ENCODE measurements at places on chromosomes 12 and 14. TPM values are rescaled to one million over a fixed set of nuclear protein-coding genes. Genes with fewer than 3 reads are reported as not detected.

KITLG gene
- total RNA-seq, result not detected

KRT85 gene
- total RNA-seq, result not detected

SLC25A21 gene
- total RNA-seq, result not detected

PLA2G1B gene
- not detected for total RNA-seq

BCL2L2 gene
- total RNA-seq, result 2.9 TPM

GRCh38 chr12:47413806-47414205 is 292.0 kb downstream of the RPAP3 start:
- H3K4me1 ChIP-seq, result peaks cover 38% of the 10 kb centered on the region
- H3K36me3 ChIP-seq, result peaks cover 6% of the 10 kb centered on the region
- no peak for DNase-seq

- peaks cover 91% of the 10 kb centered on the region for H3K4me1 ChIP-seq
- DNase-seq, result no peak
- peak overlapping the region; percentile 74 for H3K27ac ChIP-seq
- H3K36me3 ChIP-seq, result peaks cover 70% of the 10 kb centered on the region
These were observed 10.1 kb downstream of the CHST11 start for GRCh38 chr12:104466709-104467345.

- DNase-seq, result no peak
- peaks cover 13% of the 10 kb centered on the region for H3K4me1 ChIP-seq
- no peak overlapping the region for H3K4me3 ChIP-seq
- H3K27me3 ChIP-seq, result peaks cover 4% of the 10 kb centered on the region
- H3K27ac ChIP-seq, result no peak overlapping the region
These were observed 117.3 kb upstream of the CAND1 start for GRCh38 chr12:67151886-67152285.

- no peaks in the 10 kb centered on the region for H3K36me3 ChIP-seq
- no peak for DNase-seq
- peaks cover 3% of the 10 kb centered on the region for H3K4me1 ChIP-seq
- H3K27ac ChIP-seq, result no peak overlapping the region
These were observed 28.0 kb downstream of the PTPRB start for GRCh38 chr12:70609203-70609602.

- no peaks in the 10 kb centered on the region for H3K27me3 ChIP-seq
- peaks cover 30% of the 10 kb centered on the region for H3K36me3 ChIP-seq
- no peak for DNase-seq
- H3K4me1 ChIP-seq, result peaks cover 18% of the 10 kb centered on the region
- peak overlapping the region; percentile 95 for H3K27ac ChIP-seq
These were observed 815 bp downstream of the COQ10A start for GRCh38 chr12:56267443-56268071.

- DNase-seq, result no peak
- H3K36me3 ChIP-seq, result no peaks in the 10 kb centered on the region
- peaks cover 2% of the 10 kb centered on the region for H3K27me3 ChIP-seq
- H3K27ac ChIP-seq, result no peak overlapping the region
- H3K4me1 ChIP-seq, result no peaks in the 10 kb centered on the region
- no peak overlapping the region for H3K4me3 ChIP-seq
These were observed 21.1 kb downstream of the TMEM233 start for GRCh38 chr12:119614705-119615104.

DNA sequence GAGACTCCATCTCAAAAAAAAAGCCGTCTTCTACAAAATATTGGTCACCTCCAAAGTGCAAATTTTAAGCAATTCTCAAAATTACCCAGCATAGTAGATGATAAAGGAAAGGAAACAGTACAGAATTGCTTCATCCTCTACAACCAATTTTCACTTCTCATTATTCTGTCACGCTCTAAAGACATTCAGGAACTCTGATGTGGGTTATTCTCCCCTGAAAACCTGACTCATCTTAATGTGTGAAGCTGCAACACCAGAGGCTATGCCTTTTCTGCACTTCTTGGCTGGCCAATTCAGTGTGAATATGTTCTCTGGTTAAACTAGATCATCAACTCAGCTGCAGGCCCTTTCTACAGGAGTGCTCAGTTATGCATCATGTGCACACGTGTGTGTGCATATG is 11.0 kb downstream of the PTGER2 start:
- DNase-seq, result peak; percentile 59
- H3K36me3 ChIP-seq, result peaks cover 94% of the 10 kb centered on the region
- peaks cover 95% of the 10 kb centered on the region for H3K4me1 ChIP-seq
- H3K4me3 ChIP-seq, result peak overlapping the region; percentile 46

GRCh38 chr12:67315661-67316060 is 46.5 kb downstream of the CAND1 start:
- H3K4me3 ChIP-seq, result no peak overlapping the region
- H3K27ac ChIP-seq, result no peak overlapping the region
- H3K36me3 ChIP-seq, result peaks cover 65% of the 10 kb centered on the region
- H3K4me1 ChIP-seq, result no peaks in the 10 kb centered on the region
- H3K27me3 ChIP-seq, result no peaks in the 10 kb centered on the region

GRCh38 chr12:123971770-123972456 is 718 bp downstream of the CCDC92 start:
- H3K4me1 ChIP-seq, result peaks cover 23% of the 10 kb centered on the region
- H3K27ac ChIP-seq, result peak overlapping the region; percentile 84
- H3K27me3 ChIP-seq, result no peaks in the 10 kb centered on the region
- H3K36me3 ChIP-seq, result peaks cover 17% of the 10 kb centered on the region
- peak; percentile 53 for DNase-seq

- no peak for DNase-seq
- no peaks in the 10 kb centered on the region for H3K27me3 ChIP-seq
- H3K36me3 ChIP-seq, result peaks cover 27% of the 10 kb centered on the region
These were observed 33.3 kb downstream of the DIO3 start for GRCh38 chr14:101594511-101595148.

GRCh38 chr12:28536088-28536487 is 345.8 kb downstream of the CCDC91 start:
- no peak for DNase-seq
- H3K27me3 ChIP-seq, result no peaks in the 10 kb centered on the region
- no peak overlapping the region for H3K4me3 ChIP-seq
- H3K36me3 ChIP-seq, result no peaks in the 10 kb centered on the region

GRCh38 chr14:50955373-50956043 is 11.2 kb upstream of the PYGL start:
- H3K36me3 ChIP-seq, result no peaks in the 10 kb centered on the region
- H3K4me1 ChIP-seq, result no peaks in the 10 kb centered on the region
- H3K27ac ChIP-seq, result no peak overlapping the region
- H3K27me3 ChIP-seq, result peaks cover 4% of the 10 kb centered on the region
- no peak for DNase-seq

- no peaks in the 10 kb centered on the region for H3K27me3 ChIP-seq
- H3K4me3 ChIP-seq, result no peak overlapping the region
- no peaks in the 10 kb centered on the region for H3K36me3 ChIP-seq
- H3K27ac ChIP-seq, result no peak overlapping the region
- no peak for DNase-seq
- peaks cover 8% of the 10 kb centered on the region for H3K4me1 ChIP-seq
These were observed 53.8 kb downstream of the TRPV4 start for GRCh38 chr12:109779382-109779781.

GRCh38 chr14:67837011-67837624 is 17.5 kb downstream of the RAD51B start:
- H3K27me3 ChIP-seq, result no peaks in the 10 kb centered on the region
- peak; percentile 60 for DNase-seq
- H3K4me3 ChIP-seq, result no peak overlapping the region
- no peaks in the 10 kb centered on the region for H3K4me1 ChIP-seq
- H3K27ac ChIP-seq, result no peak overlapping the region

GRCh38 chr12:79911889-79912656 is 22.8 kb downstream of the PPP1R12A start:
- DNase-seq, result no peak
- H3K27me3 ChIP-seq, result no peaks in the 10 kb centered on the region
- no peaks in the 10 kb centered on the region for H3K36me3 ChIP-seq
- no peak overlapping the region for H3K4me3 ChIP-seq
- H3K27ac ChIP-seq, result no peak overlapping the region
- peaks cover 15% of the 10 kb centered on the region for H3K4me1 ChIP-seq
